Aorta (tissue), 5 donors: ENCODE measurements at places on chromosomes 13 and 19.
A peak's percentile ranks its signal among the peaks of the same experiment; 100 is the strongest.

DNA sequence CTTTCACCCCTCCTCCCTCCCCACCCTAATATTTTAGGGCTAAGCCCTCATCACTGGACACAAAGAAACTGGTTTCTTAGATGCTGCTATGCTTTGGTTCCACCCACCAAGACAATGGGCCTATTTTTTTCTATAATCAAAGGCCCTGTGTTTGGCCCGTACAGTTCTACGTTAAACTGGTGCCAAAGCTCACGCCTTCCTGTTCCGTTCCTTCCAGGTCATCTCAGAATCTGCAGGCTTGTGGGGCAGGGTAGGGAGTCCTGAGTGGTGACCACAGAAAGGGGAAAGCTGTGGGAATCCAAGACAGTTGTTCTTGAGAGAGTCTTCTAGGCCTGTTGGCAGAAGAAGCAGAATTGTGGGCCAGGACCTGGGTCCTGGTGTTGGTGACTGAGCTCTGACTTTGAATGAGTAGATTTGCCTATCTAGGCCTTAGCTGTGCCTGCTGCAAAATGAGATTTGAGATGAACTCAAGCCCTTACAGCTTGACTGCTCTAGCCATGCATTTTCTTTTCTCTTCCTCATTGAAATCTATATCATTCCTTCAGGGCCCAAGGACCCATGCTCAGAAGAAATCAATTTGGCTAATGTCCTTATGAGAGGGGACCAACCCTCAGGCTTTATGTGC, 19.1 kb upstream of the CXCL17 start:
- no peak for DNase-seq

GRCh38 chr13:78460176-78460575, 143.2 kb downstream of the POU4F1 start:
- no peak for DNase-seq

DNA sequence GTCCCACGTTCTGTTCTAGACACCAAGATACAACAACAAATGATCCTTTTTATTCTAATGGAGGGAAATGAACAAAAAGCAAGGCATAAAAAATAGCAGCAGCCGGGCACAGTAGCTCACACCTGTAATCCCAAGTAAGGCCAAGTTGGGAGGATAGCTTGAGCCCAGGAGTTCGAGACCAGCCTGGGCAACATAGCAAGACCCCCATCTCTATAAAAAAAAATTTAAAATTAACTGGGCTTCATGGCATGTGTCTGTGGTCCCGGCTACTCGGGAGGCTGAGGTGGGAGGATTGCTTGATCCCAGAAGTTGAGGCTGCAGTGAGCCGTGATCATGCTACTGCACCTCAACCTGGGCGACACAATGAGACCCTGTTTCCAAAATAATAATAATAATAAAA, 1.0 kb downstream of the MIA start:
- no peak for DNase-seq

DNA sequence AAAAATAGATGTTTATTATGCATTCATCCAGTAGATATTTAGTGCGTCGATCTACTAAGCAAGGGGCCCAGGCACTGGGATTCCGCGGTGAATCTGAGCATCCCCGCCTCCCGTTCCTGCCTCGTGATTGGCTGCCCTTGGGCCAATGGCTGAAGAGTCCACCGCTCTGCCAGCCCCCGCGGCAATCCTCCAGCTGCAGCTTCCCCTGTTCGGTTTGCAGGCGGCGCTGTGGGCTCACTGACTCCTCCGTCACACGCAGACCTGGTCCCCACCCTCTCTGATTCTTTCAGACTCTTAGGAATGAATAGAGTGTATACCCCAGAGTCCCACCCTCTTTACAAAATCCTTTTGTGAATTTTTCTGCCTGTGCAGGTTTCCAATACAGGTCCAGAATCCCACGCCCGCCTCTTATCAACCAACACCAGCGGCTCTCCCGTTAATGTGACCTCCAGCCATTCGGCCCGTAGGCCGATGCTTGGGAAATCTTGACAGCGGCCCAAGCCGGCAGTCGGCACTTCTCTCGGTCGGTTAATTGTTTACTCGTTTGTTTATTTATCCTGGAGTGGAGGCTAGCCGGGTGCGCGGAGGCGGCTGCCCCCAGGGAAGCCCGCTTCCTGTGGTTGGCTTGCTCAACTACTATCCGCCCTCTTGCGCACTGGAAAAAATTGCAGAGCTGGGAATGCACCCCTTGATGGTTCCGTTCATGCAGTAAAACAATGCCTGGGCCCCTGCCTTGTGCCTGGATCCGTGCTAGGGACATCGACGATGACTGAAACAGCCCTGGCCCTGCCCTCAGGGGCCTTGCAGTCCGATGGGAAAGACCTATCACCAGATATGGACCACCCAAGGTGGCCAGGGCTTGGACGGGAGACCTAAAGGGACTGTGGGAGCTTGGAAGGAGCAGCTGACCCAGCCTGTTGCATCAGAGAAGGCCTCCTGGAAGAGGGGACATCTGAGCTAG, 4.5 kb upstream of the ARHGAP35 start:
- DNase-seq = peak; percentile 99

- DNase-seq = no peak
These were observed 27.9 kb upstream of the ONECUT3 start for GRCh38 chr19:1725100-1726064.

DNA sequence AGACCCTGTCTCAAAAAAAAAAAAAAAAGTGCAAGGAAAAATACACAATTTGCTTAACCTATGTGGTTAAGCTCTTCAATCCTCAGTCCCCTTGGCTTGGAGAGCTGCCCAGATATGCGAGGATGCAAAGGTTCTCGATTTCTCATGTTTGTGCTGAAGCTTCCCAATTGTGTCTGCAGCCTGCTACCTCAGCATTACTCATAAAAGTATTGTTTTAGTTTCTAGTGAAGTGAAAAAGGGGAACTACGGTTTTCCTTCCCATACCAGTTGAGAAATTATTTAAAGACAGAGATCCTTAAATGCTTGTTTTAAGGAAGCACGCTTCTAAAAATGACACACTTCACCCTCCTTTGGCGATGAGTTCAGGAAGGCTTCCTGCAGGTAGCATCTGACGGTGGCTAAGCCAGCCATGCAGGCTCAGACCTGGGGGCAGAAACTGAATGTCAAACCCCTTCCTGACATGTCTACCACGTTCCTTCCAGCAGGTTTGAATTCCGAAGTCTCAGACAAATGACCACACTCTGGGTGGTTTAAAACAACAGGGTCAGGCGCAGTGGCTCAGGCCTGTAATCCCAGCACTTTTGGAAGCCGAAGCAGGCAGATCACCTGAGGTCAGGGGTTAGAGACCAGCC, 47.9 kb downstream of the RUBCNL start:
- DNase-seq = no peak

DNA sequence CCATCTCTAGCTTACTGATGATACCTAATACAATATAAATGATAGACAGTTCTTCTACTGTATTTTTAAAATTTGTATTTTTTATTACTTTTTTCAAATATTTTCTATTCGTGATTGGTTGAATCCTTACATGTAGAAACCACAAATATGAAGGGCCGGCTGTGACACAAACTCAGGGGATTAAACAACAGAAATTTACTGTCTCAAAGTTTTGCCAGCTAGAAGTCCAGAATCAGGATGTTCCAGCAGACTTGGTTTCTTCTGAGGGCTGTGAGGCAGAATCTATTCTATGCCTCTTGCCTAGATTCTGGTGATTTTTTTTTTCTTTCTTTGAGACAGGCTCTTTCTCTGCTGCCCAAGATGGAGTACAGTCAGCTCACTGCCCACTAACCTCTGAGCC, 13.8 kb downstream of the FPR1 start:
- DNase-seq = no peak

GRCh38 chr19:30691819-30692166, 319.6 kb downstream of the ZNF536 start:
- DNase-seq = no peak

- DNase-seq = peak; percentile 70
These were observed 12.5 kb downstream of the MICOS13 start for GRCh38 chr19:5667751-5668271.

DNA sequence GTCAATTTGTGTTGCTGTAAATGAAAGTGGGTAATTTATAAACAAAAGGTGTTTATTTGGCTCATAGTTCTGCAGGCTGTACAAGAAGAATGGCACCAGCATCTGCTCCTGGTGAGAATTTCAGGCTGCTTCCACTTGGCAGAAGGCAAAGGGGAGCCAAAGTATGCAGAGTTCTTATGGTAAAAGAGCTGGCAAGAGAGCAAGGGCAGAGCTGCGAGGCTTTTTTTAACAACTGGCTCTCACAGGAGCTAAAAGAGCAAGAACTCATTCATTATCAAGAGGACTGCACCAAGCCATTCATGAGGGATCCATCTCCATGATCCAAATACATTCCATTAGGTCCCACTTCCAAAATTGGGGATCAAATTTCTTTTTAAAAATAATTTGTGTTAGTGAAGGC, 1712.7 kb downstream of the SLITRK5 start:
- DNase-seq = no peak

- no peak for DNase-seq
These were observed 13.6 kb downstream of the UBAC2 start for GRCh38 chr13:99214232-99214631.

DNA sequence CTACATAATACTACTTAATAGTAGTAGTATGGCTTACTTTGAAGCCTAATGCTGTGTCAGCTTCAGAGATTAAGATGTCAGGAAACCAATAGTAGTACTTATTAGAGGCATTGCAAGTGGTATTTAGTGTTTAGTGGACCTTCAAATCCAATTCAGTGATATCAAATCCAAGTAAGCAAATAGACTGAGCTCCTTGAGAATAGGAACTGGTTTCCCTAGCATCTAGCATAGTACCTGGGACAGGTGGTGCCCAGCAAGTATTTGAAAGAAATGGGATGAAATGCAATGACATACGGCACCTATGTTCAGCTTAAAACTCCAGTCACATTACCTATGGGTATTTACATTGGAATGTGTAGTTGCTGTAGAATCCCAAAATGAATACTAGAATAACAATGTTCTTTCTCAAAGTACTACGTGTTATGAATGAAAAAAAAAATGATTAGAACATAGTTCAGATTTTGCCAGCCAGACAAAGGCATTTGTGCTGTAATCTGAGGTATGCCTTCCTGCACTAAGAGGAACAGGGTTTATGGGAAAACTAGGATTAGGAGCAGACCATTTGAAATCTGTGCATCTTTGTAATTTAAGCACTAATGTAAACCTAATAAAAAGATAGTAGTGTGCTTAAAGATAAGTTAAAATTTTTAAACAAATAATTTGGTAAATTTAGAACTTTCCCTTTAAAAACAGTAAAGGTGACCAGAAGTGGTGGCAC, 17.1 kb downstream of the LSM14A start:
- no peak for DNase-seq

GRCh38 chr13:112845511-112846144, 123.4 kb upstream of the MCF2L start:
- DNase-seq = peak; percentile 36
